Progenitor cell of endocrine pancreas (in vitro differentiated cells): ENCODE measurements at places on chromosomes 3 and 15. TPM values are rescaled to one million over a fixed set of nuclear protein-coding genes. Genes with fewer than 3 reads are reported as not detected.

DNA sequence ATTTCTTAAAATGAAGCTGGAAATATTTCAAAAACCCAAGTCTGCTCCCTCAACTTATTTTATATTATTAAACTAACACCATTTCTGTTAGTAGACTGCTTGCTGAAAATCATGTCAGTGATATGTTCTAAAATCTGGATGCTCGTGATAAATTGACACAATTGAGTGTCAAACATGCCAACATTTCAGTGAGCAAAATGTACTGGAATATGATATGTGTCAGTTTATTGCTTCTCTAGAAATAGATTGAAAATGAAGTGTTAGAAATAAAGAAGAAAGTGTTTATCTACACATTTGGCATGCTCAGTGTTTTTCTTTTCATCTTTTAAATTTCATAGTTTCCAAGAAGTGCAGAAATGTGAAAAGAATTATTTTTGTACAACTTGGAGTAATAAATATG, 624.6 kb downstream of the SI start:
- no peak overlapping the region for H3K4me3 ChIP-seq
- peaks cover 4% of the 10 kb centered on the region for H3K4me1 ChIP-seq
- H3K27me3 ChIP-seq, result no peaks in the 10 kb centered on the region
- no peak overlapping the region for H3K27ac ChIP-seq

GRCh38 chr3:179615458-179616173, 11.0 kb downstream of the NDUFB5 start:
- H3K36me3 ChIP-seq, result peaks cover 25% of the 10 kb centered on the region
- H3K4me3 ChIP-seq, result no peak overlapping the region
- no peak for DNase-seq
- no peaks in the 10 kb centered on the region for H3K4me1 ChIP-seq
- no peak overlapping the region for H3K27ac ChIP-seq

The ITGA11 gene
- total RNA-seq, result not detected in 2 replicates

- H3K27me3 ChIP-seq, result peaks cover 6% of the 10 kb centered on the region
- H3K36me3 ChIP-seq, result peaks cover 1% of the 10 kb centered on the region
- H3K4me3 ChIP-seq, result no peak overlapping the region
- DNase-seq, result no peak
- H3K4me1 ChIP-seq, result no peaks in the 10 kb centered on the region
Observed at GRCh38 chr15:82788496-82788895, 17.4 kb downstream of the FSD2 start.

DNA sequence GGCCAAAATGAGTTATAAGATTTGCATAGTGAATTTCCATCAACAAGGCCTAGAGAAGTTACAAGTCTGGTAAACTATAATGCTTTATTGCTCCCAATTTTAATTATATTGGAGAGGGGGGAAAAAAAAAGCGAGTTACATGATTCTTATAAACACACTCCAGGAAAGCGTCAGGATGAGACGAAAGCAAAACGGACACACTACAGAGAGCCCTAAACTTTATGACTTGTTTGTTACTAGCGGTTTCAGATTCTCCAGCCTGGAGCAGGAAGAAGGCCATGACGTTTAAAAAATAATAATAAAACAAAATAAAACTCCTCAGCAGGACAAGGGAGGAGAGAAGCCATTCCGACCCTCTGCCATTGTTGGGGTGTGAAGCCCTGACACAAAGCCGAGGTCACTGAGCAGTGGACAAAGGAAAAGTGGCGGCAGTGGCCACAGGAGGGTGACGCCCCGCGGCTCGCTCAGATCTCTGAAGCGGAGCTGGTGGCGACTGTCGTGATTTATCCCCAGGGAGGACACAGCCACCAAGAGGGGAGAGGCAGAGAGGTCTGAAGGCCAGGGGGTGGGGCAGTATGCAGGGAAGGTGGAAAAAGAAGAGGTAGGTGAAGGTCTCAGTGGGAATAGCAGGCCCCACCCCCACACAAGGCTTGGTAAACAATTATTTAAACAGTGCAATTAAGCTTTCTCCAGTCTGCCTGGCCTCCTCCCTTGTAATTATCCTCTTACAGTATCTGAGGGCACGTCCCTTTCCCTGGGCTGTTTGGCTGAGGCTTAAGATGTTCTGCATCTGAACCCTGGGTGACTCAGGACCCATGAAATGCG, 45.3 kb downstream of the ADAMTS9 start:
- no peaks in the 10 kb centered on the region for H3K27me3 ChIP-seq
- peak overlapping the region; percentile 94 for H3K27ac ChIP-seq
- H3K36me3 ChIP-seq, result peaks cover 22% of the 10 kb centered on the region
- H3K4me3 ChIP-seq, result no peak overlapping the region

GRCh38 chr3:25465266-25465860, 37.3 kb downstream of the RARB start:
- peaks cover 9% of the 10 kb centered on the region for H3K36me3 ChIP-seq
- H3K27me3 ChIP-seq, result no peaks in the 10 kb centered on the region
- peak overlapping the region; percentile 41 for H3K27ac ChIP-seq
- peaks cover 15% of the 10 kb centered on the region for H3K4me1 ChIP-seq

- H3K27me3 ChIP-seq, result no peaks in the 10 kb centered on the region
- no peak overlapping the region for H3K27ac ChIP-seq
- no peak for DNase-seq
Observed at GRCh38 chr15:55179141-55179540, 17.6 kb downstream of the RSL24D1 start.

GRCh38 chr15:98955961-98956723, 51.5 kb downstream of the PGPEP1L start:
- no peak for DNase-seq
- H3K27ac ChIP-seq, result no peak overlapping the region
- peaks cover 36% of the 10 kb centered on the region for H3K36me3 ChIP-seq
- no peaks in the 10 kb centered on the region for H3K4me1 ChIP-seq
- no peak overlapping the region for H3K4me3 ChIP-seq

- H3K4me3 ChIP-seq, result no peak overlapping the region
- H3K4me1 ChIP-seq, result peaks cover 22% of the 10 kb centered on the region
- peaks cover 11% of the 10 kb centered on the region for H3K27me3 ChIP-seq
- no peak for DNase-seq
- H3K36me3 ChIP-seq, result no peaks in the 10 kb centered on the region
Observed at GRCh38 chr3:189787632-189788031, 156.4 kb downstream of the TP63 start.

The TMC3 gene
- total RNA-seq, result 0.07 and 0.10 TPM in 2 replicates

The EPM2AIP1 gene
- total RNA-seq, result 29.7 and 30.4 TPM in 2 replicates

DNA sequence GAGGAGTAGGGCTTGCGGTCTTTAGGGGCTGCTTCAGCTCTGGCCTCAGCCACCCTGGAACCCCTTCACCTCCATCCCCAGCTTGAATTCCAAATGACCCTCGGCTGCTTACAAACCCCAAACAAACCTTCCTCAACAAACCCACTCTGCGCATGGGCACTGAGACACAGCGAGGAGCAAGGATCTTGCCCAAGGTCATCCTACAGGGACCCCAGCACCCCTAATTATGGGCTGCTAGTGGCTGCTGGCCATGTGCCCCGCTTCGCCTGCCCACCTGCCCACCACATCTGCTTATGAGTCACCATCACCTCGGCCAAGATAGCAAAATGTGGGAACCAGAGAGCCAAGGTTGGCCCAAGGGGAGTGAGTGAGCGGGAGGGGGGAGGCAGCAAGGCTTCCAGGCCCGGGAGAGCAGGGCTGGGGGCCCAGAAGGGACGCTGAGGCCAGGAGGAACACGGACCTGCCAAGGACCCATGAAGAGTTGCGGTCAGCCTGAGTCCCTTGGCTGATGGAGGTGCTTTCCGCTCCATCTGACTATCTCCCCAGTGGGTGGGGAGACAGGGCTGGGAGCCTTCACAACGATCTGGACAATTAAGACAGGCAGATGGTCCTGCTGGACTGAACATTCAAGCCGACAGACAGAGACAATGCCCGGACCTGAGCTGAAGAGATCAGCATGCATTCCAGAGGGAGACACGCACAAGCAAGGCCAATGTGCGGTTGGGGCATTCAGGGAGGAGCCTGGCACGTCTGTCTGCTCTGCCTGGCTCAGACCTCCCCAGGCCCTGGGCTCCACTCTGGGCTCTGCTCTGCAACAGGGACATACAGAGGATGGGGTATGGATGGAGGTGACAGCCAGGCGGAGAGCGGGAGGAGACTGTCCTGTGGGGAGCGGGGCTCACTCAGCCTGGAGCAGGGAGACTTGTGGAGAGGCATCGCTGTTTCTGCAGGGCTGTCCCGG, 10.8 kb upstream of the GRIP2 start:
- no peak overlapping the region for H3K27ac ChIP-seq
- H3K27me3 ChIP-seq, result peaks cover 20% of the 10 kb centered on the region
- H3K4me1 ChIP-seq, result peaks cover 6% of the 10 kb centered on the region
- no peaks in the 10 kb centered on the region for H3K36me3 ChIP-seq
- no peak overlapping the region for H3K4me3 ChIP-seq
- DNase-seq, result no peak

The CDHR4 gene
- total RNA-seq, result not detected in 2 replicates

- DNase-seq, result no peak
- no peak overlapping the region for H3K4me3 ChIP-seq
- peaks cover 8% of the 10 kb centered on the region for H3K4me1 ChIP-seq
Observed at GRCh38 chr3:197007296-197007940, 22.2 kb downstream of the MELTF start.

GRCh38 chr3:77078279-77078678, 38.4 kb downstream of the ROBO2 start:
- peaks cover 19% of the 10 kb centered on the region for H3K4me1 ChIP-seq
- no peak overlapping the region for H3K27ac ChIP-seq
- no peaks in the 10 kb centered on the region for H3K27me3 ChIP-seq
- H3K36me3 ChIP-seq, result peaks cover 1% of the 10 kb centered on the region

- H3K4me1 ChIP-seq, result peaks cover 11% of the 10 kb centered on the region
- H3K27me3 ChIP-seq, result no peaks in the 10 kb centered on the region
- H3K4me3 ChIP-seq, result no peak overlapping the region
- DNase-seq, result no peak
- H3K27ac ChIP-seq, result no peak overlapping the region
Observed at GRCh38 chr3:101195951-101196713, 124.2 kb downstream of the IMPG2 start.

GRCh38 chr3:11565072-11565471, 78.6 kb downstream of the VGLL4 start:
- no peaks in the 10 kb centered on the region for H3K27me3 ChIP-seq
- no peak for DNase-seq
- H3K27ac ChIP-seq, result peak overlapping the region; percentile 78
- no peak overlapping the region for H3K4me3 ChIP-seq

The ZNF502 gene
- not detected in 2 replicates for total RNA-seq

The CFAP161 gene
- not detected in 2 replicates for total RNA-seq

GRCh38 chr15:80615783-80616391, 79.2 kb upstream of the ABHD17C start:
- no peak for DNase-seq
- peaks cover 8% of the 10 kb centered on the region for H3K27me3 ChIP-seq
- H3K4me1 ChIP-seq, result peaks cover 11% of the 10 kb centered on the region
- no peaks in the 10 kb centered on the region for H3K36me3 ChIP-seq
- no peak overlapping the region for H3K4me3 ChIP-seq
- H3K27ac ChIP-seq, result no peak overlapping the region

DNA sequence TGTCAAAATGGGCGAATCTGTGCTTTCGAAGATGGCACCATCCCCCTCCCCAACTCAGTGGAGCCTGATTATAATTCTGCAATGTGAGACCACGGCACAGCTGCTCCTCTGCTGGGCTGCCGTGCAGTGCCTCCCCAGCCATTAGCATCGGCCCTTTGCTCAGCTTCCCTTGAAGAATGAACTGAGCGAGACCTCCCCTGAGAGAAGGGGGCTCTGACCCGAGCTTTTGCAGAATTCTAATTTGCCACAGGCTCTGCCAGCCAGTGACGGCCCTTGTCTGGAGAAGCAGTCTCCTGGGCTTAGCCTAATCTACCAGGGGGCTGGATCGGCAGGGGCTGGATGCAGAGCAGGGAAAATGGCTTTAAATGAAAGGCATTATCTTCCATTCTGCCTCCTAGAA, 57.2 kb downstream of the GLDN start:
- H3K4me3 ChIP-seq, result no peak overlapping the region
- H3K36me3 ChIP-seq, result no peaks in the 10 kb centered on the region
- H3K27me3 ChIP-seq, result peaks cover 51% of the 10 kb centered on the region
- no peak for DNase-seq
- H3K27ac ChIP-seq, result no peak overlapping the region
- H3K4me1 ChIP-seq, result no peaks in the 10 kb centered on the region

GRCh38 chr3:107942244-107942643, 148.6 kb downstream of the CD47 start:
- DNase-seq, result no peak
- H3K36me3 ChIP-seq, result no peaks in the 10 kb centered on the region
- peaks cover 7% of the 10 kb centered on the region for H3K27me3 ChIP-seq
- H3K27ac ChIP-seq, result no peak overlapping the region
- no peak overlapping the region for H3K4me3 ChIP-seq

GRCh38 chr3:133939463-133939835, 43.8 kb upstream of the RAB6B start:
- H3K27ac ChIP-seq, result no peak overlapping the region
- peaks cover 6% of the 10 kb centered on the region for H3K36me3 ChIP-seq

DNA sequence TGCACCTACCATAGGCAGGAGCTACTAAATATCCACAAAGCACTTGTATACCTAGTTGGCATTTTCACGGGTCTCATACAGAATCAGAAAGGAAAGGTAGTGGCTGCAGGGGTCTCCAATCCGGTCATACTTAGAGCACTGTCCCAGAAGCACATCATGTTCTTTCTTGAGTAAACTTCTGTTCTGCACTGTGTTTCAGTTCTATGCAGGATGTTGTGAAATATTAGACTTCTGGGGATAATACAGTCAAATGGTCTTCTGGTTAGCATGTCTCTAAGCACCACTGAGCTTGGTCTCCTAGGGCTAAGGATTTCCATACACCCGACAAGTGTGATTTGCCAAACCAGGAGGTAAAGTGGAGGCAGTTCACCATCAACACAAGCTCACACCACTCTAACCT, 27.9 kb downstream of the MINDY4B start:
- no peak overlapping the region for H3K4me3 ChIP-seq
- no peaks in the 10 kb centered on the region for H3K36me3 ChIP-seq
- no peak overlapping the region for H3K27ac ChIP-seq
- no peaks in the 10 kb centered on the region for H3K4me1 ChIP-seq
- H3K27me3 ChIP-seq, result peaks cover 3% of the 10 kb centered on the region

- no peaks in the 10 kb centered on the region for H3K27me3 ChIP-seq
- no peak for DNase-seq
- no peak overlapping the region for H3K27ac ChIP-seq
- no peak overlapping the region for H3K4me3 ChIP-seq
Observed at GRCh38 chr3:186094271-186094670, 14.6 kb downstream of the ETV5 start.

GRCh38 chr15:66587749-66588148, 22.0 kb upstream of the LCTL start:
- no peak for DNase-seq
- no peaks in the 10 kb centered on the region for H3K36me3 ChIP-seq
- H3K27me3 ChIP-seq, result peaks cover 8% of the 10 kb centered on the region
- H3K4me1 ChIP-seq, result peaks cover 17% of the 10 kb centered on the region
- no peak overlapping the region for H3K4me3 ChIP-seq

- no peak for DNase-seq
- no peaks in the 10 kb centered on the region for H3K36me3 ChIP-seq
- no peak overlapping the region for H3K27ac ChIP-seq
- H3K4me3 ChIP-seq, result no peak overlapping the region
Observed at GRCh38 chr3:22117751-22118346, 366.8 kb upstream of the ZNF385D start.
